ENCODE measurements at places on chromosomes 13 and 19.
A peak's percentile ranks its signal among the peaks of the same experiment; 100 is the strongest.

DNA sequence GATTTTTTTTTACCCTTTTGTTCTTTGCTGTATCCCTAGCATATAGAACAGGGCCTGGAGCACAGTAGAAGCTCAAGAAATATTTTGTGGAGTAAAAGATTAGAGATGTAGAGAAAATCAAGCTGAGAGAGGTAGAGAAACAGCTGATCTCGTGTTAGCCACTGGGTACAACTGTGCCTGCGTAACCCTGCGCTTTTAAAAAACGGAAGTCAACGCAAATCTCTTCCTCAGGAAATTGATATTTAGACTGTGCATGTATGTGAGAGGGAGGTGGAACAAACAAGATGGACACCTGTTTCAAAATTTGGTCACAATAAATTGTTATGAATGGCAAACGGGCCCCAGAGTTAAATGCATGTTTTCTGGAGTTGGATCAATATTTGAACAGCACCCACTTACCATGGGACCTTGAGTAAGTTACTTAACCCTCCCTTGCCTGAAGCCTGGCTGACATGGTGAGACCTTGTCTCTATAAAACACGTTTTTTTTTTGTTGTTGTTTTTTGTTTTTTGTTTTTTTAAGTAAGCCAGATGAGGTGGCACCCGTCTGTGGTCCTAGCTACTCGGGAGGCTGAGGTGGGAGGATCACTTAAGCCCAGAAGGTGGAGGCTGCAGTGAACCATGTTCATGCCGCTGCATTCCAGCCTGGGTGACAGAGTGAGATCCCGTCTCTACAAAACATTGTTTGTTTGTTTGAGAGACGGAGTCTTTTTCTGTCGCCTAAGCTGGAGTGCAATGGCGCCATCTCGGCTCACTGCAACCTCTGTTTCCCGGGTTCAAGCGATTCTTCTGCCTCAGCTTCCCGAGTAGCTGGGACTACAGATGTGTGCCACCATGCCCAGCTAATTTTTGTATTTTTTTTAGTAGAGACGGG is 3.3 kb upstream of the EPOR start:
- no peak for DNase-seq

DNA sequence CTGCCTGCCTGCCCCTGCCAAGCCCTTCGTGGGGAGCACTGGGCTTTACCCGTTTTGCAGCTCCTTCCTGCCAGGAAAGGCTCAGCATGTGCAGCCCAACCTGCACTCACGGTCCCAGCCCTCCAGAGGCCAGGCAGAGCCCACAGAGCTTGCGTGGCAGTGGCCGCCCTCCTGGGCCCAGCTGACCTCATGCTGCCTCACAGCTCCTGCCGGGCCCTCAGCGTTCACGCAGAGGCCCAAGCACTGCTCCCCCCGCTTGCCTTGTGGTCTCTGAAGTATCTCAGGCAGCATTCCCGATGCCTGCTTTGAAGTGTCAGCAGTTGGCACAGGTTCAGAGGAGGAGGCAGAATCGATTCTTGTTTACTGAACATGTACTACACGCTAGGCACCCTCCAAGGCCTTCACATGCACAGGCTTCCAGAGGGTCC is 32.5 kb downstream of the CAPN12 start:
- no peak for DNase-seq

- DNase-seq = no peak
These were observed 10.4 kb upstream of the NANOS3 start for GRCh38 chr19:13866463-13867046.

GRCh38 chr13:32917504-32917903 is 98.7 kb upstream of the KL start:
- no peak for DNase-seq

GRCh38 chr19:14475251-14476073 is at the start of gene PTGER1:
TSS of gene PTGER1 (minus strand) at chr19:14475354. CDS start at chr19:14474320, 1,034 bp downstream.
- DNase-seq = peak; percentile 79

GRCh38 chr13:24307211-24308067 is 1.9 kb upstream of the C1QTNF9 start:
- DNase-seq = no peak

DNA sequence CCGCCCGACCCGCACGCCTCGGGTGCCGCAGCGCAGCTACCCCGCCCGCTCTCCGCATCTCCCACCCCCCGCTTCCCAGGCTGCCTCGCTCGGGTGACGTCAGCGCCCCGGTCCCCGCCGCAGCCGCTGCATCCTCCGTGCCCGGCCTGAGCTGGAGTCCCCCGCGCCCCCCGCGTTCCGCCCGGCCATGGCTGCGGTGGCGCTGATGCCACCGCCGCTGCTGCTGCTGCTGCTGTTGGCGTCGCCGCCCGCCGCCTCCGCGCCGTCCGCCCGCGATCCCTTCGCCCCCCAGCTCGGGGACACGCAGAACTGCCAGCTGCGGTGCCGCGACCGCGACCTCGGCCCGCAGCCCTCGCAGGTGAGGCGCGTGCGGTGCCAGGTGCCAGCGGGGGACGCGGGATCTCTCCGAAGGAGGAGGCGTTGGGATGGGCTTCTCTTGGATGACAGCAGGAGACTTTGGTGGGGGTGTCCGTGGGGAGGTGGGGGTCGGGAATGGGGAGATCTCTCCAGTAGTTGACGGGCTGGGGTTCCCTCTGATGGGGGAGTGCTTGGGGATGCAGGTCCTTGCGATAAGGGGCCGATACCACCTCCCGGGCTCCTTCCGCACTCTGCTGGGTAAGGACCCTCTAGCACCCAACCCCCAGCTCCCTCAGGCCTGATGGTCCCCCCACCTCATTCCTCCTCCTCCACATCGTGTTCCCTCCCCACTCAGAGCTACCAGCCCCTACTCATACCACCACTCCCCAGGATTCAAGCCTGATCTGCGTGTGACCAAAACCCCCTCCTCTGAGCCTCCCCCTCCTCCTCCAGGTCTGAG is at the start of gene TMEM59L:
TMEM59L (plus strand) TSS at position 99 of the 817 bp plus-strand sequence; CDS start at position 188, 89 bp downstream.
- no peak for DNase-seq

DNA sequence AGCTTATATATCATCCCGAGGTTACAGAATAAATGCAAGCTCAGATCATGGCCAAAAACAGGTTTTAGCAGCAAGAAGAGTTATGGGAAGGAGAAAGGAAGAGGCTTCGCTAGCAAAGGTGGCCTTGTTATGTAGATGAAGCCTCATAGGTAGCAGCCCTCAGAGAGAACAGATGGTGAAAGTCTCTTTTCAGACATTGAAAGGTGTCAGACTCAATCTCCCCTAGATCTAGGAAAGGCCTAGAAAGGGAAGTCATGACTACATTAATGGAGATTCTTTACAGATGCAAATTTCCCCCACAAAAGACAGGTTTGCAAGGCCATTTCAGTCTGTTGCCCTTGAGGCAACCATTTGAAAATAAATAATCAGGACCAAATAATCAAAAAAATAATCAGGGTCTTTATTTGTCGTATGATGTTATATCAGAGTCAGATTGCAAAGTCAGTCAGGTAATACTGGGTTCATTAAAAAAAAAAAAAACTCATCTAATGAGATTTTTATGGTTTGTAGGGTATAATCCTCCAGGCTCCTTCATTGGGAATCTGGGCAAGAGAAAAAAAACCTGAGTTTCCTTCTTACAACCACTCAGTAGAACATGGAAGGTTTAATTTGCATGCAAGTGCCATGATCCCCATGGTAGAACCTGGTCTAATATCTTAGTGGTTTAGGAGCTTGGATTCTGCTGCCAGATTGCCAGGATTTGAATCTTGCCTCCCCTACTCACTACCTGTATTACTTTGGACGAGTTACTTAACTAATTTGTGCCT is 50.8 kb upstream of the HTR2A start:
- DNase-seq = no peak

DNA sequence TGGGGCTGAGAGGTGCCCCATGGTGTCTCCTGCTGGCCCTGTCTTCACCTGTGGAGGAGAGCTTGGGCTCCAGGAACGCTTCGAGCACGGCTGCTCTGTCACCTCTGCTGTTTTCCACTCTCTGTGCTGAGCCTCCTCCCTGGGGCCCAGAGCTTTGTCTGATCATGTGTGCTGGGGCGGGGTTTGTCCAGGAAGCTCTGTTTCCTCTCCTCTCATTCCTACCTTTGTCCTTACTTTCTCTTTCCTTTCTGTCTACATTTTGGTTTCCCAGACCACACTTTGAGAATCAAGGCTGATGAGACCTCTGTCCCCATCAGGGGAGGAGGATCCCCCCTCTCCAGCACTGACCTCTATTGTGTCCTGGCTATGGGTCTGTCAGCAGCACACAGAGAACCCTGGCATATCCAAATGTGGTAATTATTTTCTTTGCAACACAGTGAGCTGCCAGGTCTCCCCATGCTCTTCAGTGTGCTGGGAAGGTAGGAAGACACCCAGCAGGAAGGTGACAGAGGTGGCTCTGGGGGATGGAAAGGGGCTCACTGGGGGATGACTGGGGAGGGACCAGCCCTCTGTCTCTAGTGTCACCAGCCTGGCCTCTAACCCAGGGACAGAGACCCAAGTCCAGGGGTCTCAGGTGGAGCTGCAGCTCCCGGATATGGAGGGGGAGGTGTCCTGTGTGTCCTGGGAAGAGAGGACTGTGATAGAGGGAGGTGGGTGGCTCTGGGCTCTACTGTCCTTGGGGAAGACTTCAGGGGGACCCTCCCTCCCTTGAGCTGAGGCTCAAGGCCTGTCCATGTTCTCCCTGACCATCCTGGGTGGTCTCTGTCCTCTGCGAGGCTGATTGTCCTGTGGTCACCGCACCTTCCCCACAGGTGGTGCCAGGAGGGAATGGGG is at the start of gene CEACAM1:
CEACAM1 (minus strand) TSS at position 128 of the 894 bp plus-strand sequence; CDS start at position 21, 107 bp downstream.
- DNase-seq = no peak

DNA sequence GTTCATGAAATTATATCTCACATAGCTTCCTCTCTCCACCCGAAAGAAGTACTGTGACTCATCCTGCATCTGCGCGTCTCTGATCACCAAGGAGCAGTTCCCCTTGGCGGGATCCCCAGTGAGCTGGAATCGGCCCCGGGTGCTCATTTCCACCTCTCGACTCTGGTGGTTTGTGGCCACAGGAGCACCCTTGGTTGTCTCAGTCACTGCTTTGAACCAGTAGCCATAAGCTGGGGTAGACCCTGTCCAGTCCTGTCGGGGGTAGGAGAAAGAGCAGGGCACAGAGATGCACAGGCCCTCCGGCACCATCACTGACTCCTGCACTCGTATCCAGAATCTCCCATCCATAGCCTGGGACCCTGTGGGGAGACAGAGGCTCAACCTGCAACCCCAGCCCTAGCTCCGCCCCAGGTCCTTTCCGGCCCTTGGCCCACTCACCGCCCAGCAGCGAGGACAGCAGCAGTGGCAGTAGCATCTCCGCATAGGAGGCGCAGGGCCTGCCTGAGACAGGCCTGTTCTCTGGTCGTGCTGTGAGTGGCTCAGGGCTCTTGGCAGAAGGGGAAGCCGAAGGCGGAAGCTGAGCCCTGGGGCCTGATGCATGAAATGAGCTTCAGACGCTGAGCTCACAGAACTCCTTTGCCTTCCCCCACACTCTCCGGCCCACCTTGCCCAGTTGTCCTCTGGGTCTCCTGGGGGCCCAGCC is at the start of gene SIGLEC10:
SIGLEC10 (minus strand) TSS at position 536 of the 703 bp plus-strand sequence; CDS start at position 475, 61 bp downstream.
- DNase-seq = no peak

DNA sequence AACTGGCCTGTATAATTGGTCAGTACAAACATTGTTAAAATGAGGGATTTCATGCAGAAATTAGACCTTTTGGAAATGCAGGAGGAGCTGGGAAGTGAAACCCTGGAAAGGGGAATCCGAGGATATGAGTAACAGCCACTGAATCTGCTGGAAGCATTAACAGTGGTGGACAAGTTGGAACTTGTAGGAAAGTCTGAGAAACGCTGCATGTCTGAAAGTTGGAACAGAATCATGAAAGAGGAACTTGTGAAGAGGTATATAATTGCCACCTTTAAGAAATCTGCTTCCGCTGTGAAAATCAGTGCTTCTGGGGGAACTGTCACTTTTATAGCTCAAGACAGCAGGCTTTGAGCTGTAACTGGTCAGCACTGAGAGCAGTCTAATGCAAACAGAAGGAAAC is 716.5 kb upstream of the PRR20A start:
- DNase-seq = no peak

- DNase-seq = no peak
These were observed 1268.7 kb upstream of the PCDH20 start for GRCh38 chr13:62684359-62684758.

GRCh38 chr13:114136576-114136975 is 4.2 kb upstream of the RASA3 start:
- no peak for DNase-seq

DNA sequence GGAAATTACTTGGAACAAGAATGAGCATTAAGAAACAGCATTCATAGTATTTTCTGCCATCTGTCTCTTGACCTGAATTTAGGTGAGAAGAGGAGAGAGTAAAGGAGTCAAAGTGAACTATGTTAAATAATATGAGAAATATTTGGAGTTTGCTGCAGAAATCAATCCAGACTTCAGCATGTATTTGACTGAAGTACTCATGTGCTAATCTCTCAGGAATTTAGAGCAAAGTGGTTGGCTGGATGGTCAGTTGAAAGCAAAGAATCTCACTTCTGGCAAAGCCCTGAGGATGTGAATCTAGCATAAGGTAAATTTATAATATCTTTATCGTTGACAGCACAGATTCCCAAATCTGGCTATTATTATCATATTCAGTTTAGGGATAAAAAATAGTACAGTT is 394.3 kb downstream of the PCDH17 start:
- no peak for DNase-seq

DNA sequence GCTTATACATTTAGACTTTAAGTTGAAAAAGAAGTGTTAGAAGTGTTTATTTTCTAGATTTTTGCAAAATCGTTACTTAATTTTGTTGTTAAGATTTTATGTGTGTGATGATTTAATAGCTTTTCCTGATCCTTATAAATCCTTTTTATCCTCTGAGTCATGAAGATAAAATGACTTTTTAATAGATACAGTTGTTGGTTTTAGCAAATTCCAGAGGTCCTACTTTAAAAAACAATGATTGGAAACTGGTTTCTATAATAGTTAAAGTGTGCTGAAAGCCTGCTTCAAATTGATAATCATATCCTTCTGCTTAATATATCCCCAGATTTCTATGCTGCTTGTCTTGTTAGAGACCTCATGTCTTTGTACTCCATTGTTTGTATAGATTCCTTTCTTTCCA is 39.0 kb downstream of the RNASEH2B start:
- no peak for DNase-seq

DNA sequence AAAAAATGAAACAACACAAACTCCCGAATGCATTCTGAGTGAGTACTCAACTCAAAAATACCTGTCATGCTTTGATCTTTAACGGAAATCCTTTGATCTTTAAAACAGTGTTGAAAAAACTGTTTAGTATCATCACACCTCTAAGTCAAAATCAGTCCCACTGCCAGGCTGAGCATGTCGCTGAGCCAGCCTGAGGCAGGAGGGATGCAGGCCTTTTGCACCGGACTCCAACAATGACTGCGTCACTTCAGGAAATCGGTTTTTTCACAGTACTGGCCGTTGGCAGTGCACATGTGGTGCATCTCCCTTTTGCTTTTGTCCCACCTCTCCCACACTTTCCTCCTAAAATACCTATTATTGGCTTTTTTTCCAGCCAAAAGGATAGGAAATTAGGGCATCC is 78.2 kb downstream of the SHISA2 start:
- DNase-seq = no peak

- no peak for DNase-seq
These were observed 49.5 kb downstream of the RFX2 start for GRCh38 chr19:6060600-6061375.

All from 8988T (cell line).